ENCODE measurements at places on chromosomes 12 and 14.

- DNase-seq: no peak
These were observed 253.7 kb downstream of the DUSP6 start for GRCh38 chr12:89098441-89099112.

DNA sequence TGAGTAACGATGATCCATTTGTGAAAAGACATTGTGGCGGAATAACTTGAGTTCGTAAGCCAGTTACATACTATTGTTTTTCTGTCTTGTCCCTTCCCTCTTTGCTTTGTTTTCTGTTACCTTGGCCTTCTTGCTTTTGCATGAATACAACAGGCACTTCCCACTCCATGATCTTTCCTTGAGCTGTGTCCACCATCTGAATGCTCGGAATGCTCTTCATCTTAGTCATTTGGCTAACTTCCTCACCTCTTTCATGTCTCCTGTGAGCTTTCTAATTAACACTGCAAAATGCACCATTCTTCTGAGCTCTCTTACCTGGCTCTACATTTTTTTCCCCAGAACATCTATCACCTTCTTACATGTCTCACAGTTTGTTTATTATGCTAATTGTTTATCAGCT is 10.0 kb downstream of the KNTC1 start:
- DNase-seq: no peak

GRCh38 chr12:80861641-80862378 is 75.9 kb downstream of the LIN7A start:
- DNase-seq: no peak

DNA sequence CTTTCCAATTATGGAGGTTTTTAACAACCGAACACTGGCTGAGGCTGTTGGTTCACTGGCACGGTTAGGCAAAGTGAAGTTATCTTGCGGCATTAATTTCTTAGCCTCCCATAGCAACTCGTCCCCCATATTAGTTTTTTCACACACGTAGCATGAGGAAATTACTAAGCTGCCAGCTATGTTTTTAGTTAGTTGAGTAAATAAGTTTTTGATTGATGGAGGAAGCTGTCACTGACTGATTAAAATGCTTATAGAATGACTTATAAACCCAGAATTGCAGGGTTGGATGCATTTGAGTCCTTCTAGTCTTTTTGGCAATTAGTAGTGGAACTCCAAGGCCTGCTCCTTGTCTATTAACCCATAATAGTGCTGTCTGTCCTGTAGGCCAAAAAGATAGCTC is 97.1 kb downstream of the ALG10 start:
- DNase-seq: no peak

GRCh38 chr12:43676183-43676813 is 82.3 kb downstream of the PUS7L start:
- no peak for DNase-seq

DNA sequence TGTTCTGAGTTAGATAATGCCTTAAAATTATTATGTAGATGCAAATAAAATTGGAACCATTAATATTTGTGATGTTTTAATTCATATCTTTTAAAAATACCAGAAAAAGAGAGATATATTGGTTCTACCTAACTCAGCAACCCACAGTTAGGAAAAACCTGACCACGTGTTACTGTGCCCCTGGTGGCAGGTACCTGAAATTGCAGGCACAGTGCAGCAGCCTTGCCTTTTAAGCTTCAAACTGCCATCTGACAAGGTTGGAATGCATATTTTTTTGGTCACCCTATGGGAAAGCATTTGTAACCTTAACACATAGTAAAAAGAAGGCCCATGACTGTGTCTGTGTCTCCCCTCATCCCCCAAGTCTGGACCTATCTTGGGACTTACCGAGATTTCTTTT is 109.4 kb upstream of the NOS1 start:
- no peak for DNase-seq

GRCh38 chr14:103518422-103519042 is 4.1 kb downstream of the CKB start:
- DNase-seq: no peak

GRCh38 chr14:59355091-59355490 is 110.1 kb downstream of the GPR135 start:
- no peak for DNase-seq

- DNase-seq: no peak
These were observed 65.9 kb downstream of the PTPN21 start for GRCh38 chr14:88488897-88489296.

All from NCI-H1417 treated with DMSO at 0.1 percent for 48 hours (cell line).